ENCODE measurements at places on chromosomes 2 and 18.

DNA sequence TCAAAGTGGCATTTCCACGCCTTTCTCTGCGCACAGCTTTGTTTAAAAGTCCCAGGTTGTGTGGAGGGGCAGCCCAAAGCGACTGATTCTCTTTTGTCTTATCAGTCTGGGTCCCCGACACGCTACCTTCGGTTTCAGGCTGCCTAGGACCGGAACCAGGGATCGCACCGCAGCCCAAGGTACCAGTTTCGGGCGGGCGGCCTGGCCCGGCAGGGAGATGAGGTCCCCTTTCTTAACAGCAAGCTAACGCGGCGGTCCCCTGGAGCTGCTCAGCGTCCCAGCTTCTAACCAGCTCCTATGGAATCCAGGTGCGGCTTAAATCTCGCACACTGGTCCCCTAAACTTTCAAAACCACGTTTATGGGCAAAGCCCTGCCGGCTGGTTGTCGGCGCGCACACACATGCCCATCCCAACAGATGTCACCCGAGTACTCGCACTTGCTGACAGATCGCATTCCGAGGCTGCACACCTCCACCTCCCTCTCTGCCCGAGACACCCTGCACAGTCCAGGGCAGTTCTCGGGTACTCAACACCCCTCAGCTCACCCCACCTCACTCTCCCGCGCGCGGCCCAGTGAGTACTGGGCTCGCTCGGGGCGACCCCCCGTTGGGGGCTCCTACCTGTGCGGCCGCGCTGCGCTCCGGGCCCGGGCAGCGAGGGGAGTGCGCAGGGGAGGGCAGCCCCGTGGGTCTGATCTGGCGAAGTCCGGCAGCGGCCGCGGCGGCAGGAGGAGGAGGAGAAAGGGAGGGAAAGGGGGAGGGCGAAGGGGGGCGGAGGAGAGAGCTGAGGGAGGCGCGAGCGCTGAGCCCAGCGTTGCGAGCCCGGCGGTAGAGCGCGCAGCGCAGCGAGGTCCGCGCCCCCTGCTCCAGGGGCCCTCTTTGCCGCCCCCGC lies at the start of gene EFEMP1:
Gene EFEMP1 (minus strand): TSS at position 692 of the 891 bp plus-strand sequence. CDS start 1,342 bp downstream, outside the sequence.
- DNase-seq, result no peak

GRCh38 chr2:114039677-114040076 lies 149.8 kb downstream of the ACTR3 start:
- no peak for DNase-seq

- DNase-seq, result no peak
Measured at GRCh38 chr18:10202845-10203321, 251.6 kb upstream of the APCDD1 start.

GRCh38 chr2:182713601-182714000 lies 2.5 kb upstream of the DNAJC10 start:
- no peak for DNase-seq

DNA sequence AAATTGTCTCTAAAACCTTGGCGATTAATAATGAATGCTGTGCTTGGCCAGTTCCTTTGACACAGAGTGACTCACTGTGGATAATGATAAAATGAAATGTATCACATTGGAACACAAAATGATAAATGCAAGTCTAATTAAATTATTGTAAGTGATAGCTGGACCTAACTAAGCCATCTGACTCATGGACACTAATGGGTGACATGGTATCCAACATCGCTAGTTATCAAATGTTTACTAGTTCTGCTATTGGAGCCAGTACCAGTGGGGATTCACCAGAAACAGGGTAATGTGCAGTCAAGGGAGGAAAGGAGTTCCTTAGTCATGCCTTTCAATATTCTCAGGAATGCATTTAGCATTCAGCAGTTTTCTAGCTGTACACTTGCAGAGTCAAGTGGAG lies 736.3 kb upstream of the ACVR2A start:
- no peak for DNase-seq

- DNase-seq, result peak; percentile 25
Measured at GRCh38 chr2:166375736-166376487, at the start of gene SCN9A. Gene SCN9A, minus strand, starts transcription at chr2:166375944. Its CDS starts 64,188 bp downstream, at chr2:166311756.

DNA sequence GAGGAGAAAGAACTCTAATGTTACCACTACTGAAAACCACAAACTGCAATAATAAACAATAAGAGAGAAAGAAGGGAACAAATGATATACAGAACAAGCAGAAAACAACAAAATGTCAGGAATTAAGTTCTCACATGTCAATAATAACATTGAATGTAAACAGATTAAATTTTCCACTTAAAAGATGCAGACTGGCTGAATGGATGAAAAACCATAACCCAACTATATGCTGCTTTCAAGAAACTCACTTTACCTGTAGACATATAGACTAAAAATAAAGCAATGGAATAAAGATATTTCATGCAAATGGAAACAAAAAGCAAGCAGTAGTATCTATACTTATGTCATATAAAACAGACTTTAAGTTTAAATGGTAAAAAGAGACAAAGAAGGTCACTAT lies 50.4 kb downstream of the MRO start:
- no peak for DNase-seq
